ENCODE measurements at places on chromosomes 2 and 18.

- DNase-seq, result no peak
These were observed 66.8 kb upstream of the FZD7 start for GRCh38 chr2:201966691-201967438.

DNA sequence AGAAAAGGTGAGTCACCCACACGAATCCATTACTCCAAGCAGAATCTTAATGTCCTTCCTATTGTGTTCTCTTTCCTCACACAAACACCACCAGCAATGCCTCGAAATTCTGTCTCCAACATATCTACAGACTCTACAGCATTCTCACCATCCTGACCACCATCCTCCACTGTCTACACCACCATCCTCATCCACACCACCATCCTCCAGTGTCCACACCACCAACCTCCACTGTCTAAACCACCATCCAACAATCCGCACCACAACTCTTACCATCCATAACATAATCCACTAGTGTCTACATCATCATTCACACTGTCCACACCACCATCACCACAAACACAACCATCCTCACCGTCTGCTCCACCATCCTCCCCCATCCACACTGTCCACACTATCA is 121.6 kb upstream of the ALKAL2 start:
- DNase-seq, result no peak

DNA sequence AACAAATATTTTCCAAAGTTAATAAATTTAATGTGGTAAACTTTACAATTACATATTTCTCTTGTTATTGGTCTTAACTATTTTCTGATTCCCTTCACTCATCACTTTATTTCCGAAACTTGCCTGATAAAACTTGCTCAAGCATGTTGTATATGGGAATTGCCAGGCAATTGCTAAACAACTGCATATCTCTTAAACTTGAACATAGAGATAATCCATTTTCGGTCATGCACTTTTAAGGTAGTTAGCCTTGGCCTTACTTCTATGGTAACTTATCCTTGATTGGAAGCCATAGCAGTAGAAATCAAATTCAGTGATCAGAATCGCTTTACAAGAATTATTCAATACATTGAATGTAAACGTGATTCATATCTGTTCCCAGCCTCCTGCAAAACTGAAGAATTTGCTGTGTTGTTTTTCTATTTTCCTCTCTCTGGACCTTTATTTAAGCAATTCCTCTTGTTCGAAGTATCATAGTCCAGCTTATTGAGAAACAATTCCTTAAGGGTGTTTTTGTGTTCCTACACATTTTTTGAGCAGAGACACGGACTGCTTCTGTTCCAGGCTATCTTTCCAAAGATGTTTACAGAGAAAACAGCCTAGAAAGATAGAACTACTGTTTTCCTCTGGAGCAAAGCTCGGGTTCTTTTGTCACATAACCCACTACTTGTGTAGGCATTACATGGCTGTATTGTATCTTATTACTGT is 674.3 kb downstream of the IRS1 start:
- no peak for DNase-seq

- DNase-seq, result no peak
These were observed 137.1 kb downstream of the LTBP1 start for GRCh38 chr2:33083699-33084387.

GRCh38 chr18:79515944-79516351 is 120.2 kb downstream of the NFATC1 start:
- DNase-seq, result no peak

DNA sequence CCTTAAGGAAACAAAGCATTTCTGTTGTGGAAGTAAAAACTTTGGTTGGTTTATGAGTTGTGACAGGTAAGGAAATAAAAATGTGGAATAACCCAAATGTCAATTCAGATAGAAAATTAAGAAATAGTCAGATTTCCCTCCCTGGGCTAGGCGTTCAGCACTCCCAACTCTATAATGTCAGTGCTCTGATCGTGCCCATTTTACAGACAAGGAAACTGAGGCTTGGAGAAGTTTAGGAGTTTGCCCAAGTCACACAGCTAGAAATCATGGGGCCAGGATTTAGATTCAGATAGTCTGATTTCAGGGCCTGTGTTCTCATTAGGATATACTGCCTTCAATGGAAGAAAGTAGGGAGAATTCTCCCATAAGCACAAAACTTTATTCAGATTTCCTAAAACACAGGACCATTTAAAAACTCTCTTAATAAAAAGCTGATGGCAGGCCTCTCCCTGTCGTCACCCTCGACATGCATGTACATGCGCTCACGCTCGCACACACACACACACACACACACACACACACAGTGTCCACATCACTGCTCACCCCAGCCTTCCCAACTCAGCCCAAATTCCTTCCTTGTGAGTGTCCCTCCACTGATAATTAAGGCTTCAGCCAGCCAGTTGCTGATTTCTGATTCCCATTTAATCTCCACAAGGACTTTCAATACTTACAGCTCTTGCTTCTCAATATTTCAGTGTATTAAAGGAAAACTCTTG is 49.1 kb upstream of the SLC14A2 start:
- no peak for DNase-seq

- DNase-seq, result no peak
These were observed 152.2 kb upstream of the EPAS1 start for GRCh38 chr2:46145017-46145416.

- no peak for DNase-seq
These were observed 65.7 kb upstream of the BCL2L11 start for GRCh38 chr2:111054791-111055691.

DNA sequence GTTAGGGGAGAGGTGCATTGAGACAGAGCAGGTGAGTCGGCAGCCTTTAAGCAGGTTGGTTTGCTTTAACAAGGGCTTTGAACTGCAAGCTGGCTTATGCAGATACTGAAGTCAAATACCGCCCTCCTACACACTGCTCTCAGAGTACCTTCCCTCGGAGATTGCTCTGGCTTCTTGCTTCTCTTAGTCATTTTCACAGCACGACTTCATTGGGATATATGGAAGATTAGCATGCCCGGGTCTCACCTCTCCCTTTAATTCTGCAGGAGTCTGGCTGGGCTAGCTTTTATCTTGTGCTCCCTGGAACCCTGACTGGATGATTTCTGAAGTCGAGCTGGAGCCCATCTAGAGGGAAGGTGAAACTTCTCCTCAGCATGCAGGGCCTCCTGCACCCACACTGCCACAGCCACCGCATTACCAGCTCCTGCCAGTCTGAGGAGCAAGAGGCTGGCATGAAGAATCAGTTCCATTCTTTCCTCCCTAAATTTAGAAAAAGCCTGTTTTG is 395.5 kb upstream of the HNRNPA3 start:
- DNase-seq, result no peak

DNA sequence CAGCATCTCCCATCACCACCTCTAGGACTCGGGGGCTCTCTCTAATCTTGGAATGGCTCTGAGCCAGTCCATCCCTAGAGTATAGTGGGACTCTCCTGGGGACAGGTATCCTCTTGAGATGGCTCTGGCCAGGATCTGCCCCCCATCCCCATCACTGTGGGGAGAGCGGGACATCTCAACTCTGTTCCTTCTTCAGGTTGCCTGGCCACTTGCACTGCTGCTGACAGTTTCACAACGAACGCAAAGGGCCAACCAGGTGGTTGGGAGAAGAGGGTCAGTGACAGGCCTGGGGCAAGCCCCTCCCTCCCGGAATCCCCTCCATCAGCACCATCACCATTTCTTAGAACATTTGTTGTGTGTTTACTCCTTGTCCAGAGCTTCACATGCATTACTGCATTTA is 62.6 kb downstream of the CIB4 start:
- DNase-seq, result no peak

DNA sequence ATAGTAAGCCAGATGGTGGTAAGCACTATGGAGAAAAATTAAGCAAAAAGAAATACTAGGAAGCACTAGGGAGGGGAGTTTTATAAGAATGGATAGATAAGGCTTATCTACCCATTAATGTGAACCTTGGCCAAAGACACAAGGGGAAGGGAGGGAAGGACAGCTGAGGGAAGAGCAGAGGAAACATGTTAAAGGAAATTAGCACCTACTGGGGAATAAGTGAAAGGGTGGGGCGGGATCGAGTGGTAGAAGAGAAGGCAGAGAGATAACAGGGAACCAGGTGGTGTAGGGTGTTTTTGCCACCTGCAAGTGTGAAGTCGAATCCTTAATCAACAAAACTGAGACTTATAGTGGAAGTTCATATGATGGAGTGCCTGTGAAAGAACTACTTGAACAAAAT is 1.7 kb downstream of the UNC80 start:
- DNase-seq, result no peak

GRCh38 chr2:1893856-1894255 is 149.5 kb upstream of the PXDN start:
- DNase-seq, result no peak

GRCh38 chr2:20540587-20541293 is 93.9 kb downstream of the RHOB start:
- DNase-seq, result no peak

DNA sequence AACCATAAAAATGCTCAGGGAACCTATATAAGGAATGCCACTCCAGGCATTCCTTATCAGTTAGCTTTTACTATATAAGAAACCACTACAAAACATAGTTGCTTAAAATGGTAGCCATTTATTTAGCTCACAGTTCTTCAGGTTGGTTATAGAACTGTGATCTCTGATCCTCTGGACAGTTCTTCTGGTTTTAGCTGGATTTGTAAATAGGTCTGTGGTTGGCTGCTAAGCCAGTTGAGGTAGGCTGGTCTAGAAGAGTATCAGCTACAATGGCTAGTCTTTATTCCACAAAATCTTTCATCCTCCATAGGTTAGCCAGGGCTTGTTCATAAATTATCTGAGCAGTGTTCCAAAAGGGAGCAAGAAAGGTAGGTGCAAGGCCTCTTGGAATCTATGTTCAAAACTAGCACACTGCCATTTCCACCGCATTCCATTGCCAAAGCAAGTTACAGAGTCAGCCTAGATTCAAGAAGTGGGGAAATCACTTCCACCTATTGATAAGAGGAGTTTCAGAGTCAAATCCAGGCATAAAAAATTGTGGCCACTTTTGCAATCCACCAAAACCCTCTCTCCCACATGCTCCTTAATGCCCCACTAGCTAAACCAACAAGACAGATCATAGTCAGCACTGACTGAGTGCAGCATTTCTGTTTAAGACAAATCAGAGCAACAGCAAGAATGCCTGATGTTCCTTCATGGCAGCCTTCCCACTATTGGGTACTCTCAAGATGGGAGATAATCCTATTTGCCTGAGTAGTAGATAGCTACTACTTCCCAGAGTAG is 146.4 kb downstream of the IRS1 start:
- DNase-seq, result no peak

GRCh38 chr2:20242727-20243377 is 17.9 kb upstream of the SDC1 start:
- DNase-seq, result no peak

DNA sequence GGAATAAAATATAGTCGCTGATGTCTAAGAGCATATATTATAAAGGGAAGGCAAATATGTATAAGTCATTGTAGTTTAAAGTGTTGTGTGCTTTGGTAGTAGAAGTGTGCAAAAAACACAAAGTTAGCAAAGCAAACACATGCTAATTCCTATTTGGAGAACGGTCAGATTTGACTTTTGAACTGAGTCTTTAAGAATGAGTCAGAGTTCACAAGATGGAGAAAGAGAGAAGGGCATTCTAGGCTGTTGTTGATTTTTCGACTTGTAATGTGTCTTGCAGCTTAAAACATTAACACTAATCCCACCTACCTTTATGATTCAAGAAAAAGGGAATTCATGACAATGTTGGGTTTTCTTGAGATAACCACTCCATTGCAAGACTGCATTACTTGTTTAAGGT is 98.1 kb downstream of the CRIM1 start:
- DNase-seq, result no peak

GRCh38 chr2:239393388-239393940 is 7.4 kb downstream of the HDAC4 start:
- DNase-seq, result no peak

DNA sequence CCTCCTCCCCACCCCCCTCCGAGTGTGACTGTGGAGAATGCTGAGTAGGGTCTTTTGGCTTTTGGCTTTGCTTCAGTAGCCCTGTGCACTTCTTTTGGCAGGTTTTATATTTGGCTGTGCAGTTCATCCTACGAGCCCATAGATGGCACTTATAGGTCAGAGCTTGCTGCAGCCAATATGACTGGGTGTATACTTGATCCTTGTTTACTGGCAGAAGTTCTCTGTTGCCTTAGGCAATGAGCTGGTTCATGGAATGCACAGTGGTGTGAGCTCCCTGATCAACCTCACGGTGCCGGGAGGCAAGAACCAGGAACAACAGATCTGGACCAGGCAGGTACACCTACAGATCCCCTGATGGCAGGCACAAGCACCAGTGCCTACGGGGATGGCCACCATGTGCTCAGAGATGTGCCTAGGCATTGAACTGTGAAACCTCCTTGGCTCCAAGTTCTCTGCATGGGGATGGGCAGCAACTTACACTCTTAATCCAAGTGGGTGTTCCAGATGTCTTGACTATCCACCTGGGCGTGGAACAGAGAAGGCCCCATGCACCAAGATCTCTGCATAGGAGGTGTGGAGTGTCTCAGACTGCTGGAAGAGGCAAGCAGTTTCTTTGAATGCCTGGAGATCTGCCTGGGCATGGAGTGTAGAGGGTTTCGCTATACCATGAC is 190.4 kb downstream of the KIAA1328 start:
- no peak for DNase-seq

- DNase-seq, result no peak
These were observed 13.6 kb upstream of the PAPOLG start for GRCh38 chr2:60742419-60742818.

DNA sequence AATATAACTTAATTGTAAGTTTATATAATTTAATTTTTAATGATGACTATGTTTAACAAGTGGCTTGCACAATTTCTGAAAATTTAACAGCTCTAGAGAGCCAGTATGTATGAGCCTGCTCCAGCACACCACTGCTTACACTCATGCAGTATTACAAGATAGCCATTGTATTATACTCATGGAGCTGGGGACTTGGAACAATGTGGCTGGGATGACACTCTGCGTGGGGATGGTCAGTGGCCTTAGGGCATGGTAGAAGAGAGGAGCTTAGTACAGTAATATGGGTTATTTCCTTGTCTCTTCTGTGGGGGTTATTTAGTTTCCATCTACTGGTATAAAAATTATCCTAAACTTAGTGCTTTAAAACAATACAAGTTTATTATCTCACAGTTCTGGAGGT is 105.1 kb upstream of the STON1 start:
- DNase-seq, result no peak

DNA sequence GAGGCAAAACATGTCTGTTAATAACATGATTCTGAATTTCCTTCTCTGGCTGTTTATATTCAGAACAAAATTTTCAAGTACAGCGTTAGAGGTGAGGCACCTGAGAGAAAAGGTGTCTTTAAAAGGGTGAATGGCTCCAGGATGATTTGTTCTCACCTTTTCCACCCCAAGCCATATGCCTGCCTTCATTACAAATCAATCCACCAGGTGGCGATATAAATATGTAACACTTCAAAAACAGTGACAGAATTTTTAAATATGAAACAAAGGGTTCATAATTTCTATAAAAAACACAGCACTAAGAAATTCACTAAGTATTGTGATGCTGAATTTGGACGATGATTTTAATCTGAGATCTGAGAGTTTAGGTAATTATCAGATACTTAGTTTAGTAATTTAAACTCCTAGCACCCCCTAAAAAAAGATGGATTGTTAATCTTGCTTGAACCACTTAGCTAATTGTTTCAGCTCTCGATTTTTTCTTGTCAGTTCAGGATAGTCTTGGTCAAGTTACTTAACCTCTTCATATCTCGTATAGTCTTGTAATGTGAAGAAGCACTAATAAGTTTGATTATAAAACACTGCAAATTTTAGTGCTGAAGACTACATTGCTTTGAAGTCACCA is 528.8 kb downstream of the CPS1 start:
- DNase-seq, result no peak

GRCh38 chr18:31197676-31198075 is 35.0 kb upstream of the DSC1 start:
- no peak for DNase-seq

GRCh38 chr2:176751314-176752227 is 461.0 kb upstream of the HNRNPA3 start:
- no peak for DNase-seq
